Fibroblast of skin of left biceps (primary cell): ENCODE measurements at places on chromosomes 6 and 20.
A peak's percentile ranks its signal among the peaks of the same experiment; 100 is the strongest.

DNA sequence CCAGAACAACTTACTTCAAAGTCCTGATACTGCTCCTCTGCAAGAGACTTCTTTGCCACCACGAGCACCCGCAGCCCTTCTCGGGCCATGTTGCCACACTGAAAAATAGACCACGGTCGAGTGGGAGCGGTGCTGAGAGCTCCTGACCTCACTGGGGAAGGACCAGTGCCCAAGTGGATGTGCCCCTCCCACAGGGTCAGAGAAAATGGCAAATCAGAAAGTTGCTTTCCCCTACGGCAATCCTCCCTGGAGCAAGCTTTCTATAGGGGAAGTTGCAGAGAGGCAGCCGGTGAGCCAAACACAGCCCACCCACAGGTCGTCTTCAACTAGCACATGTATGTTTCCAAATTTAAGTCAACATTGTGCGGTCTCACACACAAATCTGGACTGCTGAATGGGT, 85.1 kb upstream of the NFATC2 start:
- DNase-seq: no peak

- DNase-seq: no peak
Observed at GRCh38 chr6:128554302-128554701, 33.9 kb upstream of the PTPRK start.

GRCh38 chr6:54655162-54655561, 191.4 kb upstream of the FAM83B start:
- no peak for DNase-seq

DNA sequence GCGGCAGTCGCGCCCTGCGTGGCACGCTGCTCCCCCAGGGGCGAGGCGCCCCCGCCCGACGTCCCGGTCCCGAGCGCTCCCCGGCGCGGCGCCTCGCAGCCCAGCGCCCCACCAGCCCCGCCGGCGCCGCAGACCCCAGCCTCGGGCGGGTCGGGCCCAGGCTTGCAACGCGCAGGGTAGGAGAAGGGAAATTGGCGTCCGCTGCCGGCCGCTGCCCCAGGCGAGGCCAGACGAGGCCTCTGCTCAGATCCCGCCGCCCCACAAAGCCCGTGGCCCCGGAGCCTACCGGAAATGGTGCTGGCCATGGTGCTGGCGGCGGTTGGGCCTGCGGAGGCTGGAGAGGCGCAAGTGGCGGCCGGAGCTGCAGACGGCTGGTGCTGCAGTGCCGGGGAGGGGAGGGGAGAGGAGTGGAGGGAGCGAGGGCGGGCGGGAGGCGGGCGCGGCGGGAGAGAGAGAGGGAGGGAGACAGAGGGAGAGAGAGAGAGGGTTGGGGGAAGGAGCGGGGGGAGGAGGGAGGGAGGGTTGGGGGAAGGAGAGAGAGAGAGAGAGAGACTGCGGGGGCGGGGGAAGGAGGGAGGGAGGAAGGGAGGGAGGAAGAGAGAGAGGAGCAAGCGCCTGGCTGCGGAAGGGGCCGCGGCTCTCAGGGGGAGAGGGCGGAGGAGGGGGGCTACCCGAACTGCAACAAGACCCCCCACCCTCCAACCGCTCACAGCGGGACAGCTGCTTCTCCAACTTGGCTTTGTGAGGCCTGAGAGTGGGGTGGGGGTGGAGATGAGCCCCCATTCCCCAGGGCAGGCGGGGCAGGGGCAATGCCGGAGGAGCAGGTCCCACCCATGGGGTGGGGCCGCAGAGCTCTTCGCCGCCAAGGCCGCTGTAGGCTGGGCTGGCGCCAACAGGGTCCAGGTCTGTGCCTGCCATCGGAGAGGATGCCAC, at the start of gene STMN3:
Gene STMN3 (minus strand): TSS at position 384 of the 933 bp plus-strand sequence. CDS start 79 bp downstream, at position 305.
- peak; percentile 74 for DNase-seq

- peak; percentile 8 for DNase-seq
Observed at GRCh38 chr6:2688401-2689064, 62.2 kb downstream of the MYLK4 start.

GRCh38 chr20:24651171-24651975, 181.9 kb downstream of the SYNDIG1 start:
- peak; percentile 92 for DNase-seq

DNA sequence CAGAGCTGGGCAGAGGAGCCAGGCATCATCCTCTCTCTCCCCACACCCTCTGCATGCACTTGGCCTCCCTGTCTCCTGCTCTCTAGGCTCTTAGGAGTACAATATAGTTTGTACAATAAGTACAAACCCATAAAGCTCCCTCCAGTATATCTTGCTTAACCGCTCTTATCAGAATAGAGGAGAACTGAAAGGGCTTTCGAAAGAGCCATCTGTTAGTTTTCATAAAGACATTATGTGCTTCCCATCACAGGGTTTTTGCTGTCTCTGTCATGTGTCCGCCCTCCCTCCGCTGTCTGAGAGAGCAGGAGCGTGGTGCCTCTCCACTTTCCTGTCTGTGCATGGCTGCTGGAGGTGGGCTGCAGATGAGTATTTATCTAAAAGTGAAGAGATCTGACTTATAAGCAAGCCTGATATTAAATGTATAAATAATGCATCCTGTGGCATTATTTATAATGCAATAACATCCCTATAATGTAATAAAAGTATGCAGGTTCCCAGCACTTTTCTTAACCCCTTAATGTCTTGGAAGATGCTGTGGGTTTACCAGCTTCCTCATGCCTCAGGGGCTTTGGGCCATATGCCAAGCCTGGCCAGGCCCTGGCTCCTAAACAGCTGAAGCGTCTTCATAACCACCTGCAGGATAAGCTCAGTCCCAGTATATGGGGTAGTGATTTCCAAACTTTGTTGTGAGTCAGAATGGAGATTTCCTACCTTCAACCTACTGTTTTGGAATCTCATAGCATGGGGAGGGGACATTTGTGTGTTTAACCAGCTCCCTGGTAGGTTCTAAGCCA, 297.1 kb downstream of the DHX35 start:
- DNase-seq: no peak

DNA sequence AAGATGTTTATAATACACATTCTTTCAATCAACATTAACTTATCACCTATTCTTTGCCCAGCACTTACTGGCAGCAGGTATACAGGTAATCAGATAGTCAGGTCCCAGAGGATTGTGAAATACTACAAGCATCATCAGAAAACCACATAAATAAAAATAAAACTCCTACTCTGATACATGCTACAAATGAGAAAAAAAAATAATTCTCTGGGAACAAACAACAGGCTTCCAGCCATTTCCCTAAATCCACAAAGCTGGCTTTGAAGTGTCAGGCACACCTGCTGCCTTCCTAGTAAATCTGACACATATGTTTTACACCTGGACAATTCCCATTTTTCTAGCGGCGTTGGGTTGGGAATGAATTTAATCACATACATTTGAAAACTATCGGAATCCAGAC, 384.5 kb upstream of the CDH4 start:
- DNase-seq: no peak

DNA sequence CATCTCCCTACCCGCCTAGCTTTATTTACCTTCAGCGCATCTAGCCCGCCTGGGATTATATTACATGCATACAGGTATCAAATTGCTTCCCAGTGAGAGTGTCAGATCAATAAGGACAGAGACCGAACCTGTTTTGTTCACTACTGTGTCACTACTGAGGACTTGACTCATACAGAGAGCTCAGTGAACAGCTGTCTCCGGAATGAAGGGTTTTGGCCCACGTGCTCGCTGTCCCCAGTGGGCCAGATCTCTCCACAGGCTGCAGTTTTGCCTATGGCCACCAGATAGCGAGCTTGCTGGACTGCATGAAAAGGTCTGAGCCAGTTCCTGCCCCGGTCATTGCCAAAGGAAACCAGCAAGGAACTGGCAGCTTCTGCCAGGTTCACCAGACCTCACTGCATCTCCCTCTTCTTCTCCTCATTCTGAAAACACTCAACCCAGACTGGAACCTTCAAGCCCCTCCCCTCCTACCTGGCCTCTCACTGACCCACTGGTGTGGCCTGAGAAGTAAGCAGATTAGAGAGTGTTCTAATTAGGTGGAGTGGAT, 150.8 kb downstream of the ZMYND8 start:
- DNase-seq: peak; percentile 42

- peak; percentile 86 for DNase-seq
Observed at GRCh38 chr6:139751179-139751578, 376.7 kb upstream of the CITED2 start.

GRCh38 chr6:33375143-33375671, 16.4 kb upstream of the KIFC1 start:
- DNase-seq: peak; percentile 75

GRCh38 chr20:49985157-49985556, 2.4 kb downstream of the SNAI1 start:
- no peak for DNase-seq

DNA sequence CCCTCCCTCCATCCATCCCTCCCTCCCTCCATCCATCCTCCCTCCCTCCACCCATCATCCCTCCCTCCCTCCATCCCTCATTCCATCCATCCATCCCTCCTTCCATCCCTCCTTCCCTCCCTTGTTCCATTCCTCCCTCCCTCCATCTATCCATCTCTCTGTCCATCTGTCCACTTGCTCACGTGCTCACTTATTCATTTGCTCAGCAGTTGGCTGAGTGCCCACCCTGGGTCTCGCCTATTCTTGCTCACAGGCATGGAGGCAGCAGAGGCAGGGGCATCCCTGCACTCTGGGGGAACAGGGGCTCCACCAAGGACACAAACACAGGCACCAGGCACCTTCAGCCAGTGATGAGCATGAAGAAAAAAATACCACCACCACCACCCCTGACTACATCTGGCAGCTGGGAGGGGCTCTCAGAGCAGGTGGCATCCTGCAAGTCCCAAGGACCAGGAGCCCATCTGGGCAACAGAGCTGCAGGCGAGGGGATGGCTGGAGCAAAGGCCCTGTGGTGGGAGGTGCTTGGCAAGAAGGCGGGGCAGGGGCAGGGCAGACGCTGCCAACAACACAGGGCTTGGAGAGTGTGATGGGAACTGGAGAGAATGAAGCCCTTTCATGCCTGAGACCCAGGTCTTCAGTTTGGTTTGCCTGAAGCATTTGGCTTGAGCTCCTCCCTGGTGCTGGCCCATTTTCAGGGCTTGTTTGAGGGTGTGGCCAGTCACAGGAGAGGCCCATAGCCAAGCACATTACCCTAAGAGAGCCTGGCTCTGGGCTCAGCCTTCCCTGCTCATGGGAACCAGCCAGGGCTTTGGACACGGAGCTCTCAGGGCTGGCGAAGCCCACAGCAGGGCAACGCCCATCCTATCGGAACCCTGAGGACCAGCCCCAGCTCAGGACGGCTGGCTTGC, 40.2 kb upstream of the MRGBP start:
- no peak for DNase-seq

DNA sequence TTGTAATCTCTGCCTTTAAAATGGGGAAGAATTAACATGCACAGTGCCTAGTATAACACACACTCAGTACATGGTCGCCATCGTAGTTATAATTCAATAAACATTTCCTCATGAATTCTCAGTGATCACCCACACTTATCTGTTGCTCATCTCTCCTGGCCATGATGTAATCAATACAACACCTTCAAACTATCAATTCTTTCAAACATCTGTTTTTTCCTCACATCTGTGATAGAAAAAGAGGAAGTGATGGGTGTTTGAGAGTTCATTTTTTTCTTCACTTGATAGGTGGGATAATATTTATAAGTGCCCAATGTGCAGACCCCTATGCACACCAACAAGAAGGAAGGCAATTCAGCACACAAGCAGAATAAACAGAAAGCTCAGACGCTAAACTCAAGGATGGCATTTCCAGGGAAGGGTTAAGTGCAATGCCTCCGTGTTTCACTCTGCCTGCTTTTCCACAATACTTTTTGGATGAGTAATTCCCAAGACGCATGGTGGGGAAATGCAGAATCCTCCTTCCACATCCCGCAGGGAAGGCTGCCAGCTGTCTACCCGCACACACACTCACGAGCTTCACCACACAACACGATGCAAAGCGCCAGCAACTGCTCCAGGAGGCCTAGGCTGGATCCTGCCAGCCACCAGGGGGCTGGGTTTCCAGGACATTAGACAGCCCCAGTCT, 100.3 kb downstream of the GMPR start:
- DNase-seq: peak; percentile 99

- DNase-seq: no peak
Observed at GRCh38 chr6:46772016-46772415, 21.2 kb upstream of the MEP1A start.

DNA sequence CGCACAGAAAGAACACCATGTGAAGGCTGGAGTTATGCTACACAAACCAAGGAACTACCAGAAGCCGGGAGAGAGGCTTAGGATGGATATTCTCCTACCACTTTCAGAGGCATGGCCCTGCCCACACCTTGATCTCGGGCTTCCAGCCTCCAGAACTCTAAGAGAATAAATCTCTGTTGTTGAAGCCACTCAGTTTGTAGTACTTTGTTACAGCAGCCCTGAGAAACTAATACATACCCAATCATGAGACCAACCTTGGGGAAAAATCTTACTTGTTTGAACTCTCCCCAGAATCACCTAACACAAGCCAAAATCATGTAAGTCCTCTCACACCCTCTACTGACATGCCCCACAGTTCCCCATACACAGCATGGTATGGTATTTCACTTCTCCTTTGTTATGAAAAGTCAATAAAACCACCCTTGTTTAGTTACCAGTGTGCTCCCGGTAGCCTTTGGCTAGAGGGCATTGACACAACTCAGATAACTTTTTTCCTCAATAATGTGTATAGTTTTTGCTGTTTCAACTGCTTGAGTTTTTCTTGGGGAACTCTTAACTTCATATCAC, 40.7 kb upstream of the SLC2A12 start:
- DNase-seq: no peak

- no peak for DNase-seq
Observed at GRCh38 chr6:3887150-3887700, 38.1 kb downstream of the FAM50B start.

GRCh38 chr6:157368359-157369049, 12.5 kb upstream of the ZDHHC14 start:
- no peak for DNase-seq

- no peak for DNase-seq
Observed at GRCh38 chr6:152941746-152942145, 41.1 kb downstream of the FBXO5 start.

- no peak for DNase-seq
Observed at GRCh38 chr6:6842291-6842690, 253.8 kb downstream of the LY86 start.

DNA sequence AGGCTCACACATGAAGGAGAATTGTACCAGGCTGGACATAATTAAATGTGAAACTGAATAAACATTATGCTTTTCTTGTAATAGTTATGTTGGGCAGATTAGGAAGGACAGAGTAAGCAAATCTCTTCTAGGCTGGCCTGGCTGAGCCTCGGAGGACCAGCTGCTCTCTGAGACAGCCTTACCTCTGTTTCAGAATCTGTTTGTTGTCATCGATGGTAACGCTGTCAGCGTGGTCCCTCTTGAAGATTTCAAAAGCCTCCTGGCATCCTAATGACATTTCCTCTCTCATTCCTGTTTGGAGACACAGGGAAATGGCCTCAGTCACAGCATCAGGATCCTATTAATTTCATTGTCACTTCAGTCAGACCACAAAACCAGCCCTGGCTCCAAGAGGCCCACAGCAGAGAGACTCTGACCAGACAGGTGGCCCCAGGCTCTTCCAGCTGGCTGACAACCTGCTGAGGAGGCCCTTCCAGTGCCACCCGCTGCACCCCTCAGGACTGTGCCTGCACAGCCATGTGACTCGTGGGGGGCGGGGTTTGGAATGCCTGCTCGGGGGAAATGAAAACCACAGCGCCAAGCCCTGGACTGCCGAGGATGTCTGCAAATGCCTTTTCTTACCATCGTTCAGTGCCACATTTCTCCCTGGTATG, 108.5 kb upstream of the KCNK16 start:
- no peak for DNase-seq
